Activated naive CD8-positive, alpha-beta T cell treated with anti-CD3 and anti-CD28 coated beads, Interleukin-2, amount 10 ng/mL, durations not matched to agents 7 days and 5 days (primary cell): ENCODE measurements at places on chromosomes 1 and 21. TPM values are rescaled to one million over a fixed set of nuclear protein-coding genes. Genes with fewer than 3 reads are reported as not detected.

DNA sequence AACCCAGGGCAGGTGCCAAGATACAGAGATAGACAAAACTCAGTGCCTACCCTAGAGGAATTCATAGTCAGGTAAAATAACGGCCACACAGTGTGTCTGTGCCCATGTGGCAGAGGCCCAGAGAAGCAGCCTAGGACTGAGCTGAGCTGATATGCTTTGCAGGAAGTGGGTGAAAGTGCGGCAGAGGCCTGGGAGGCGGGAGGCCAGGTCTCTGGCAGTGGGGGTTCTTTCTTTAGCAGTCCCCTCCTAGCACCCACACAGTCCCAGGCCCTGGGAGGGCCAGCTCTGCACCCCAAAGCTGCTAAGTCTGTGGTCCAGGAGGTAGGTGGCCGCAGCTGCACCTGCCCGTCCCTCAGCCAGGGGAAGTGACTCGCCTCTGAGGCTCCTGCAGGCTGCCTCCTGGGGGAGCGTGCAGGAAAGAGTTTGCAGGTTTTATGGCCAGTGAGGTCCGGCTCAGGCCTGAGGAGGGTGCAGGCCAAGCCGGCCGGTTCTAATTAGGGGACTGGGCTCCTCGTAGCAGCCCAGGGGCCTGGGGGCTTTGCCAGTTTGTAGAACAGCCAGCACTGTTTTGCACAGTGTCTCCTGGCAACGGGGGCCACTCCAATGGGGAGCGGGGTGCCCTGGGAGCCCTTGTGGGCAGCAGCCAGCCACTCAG, 107.9 kb downstream of the SPSB1 start:
- H3K27ac ChIP-seq = no peak overlapping the region
- H3K4me1 ChIP-seq = peaks cover 5% of the 10 kb centered on the region
- no peaks in the 10 kb centered on the region for H3K36me3 ChIP-seq
- no peak overlapping the region for H3K4me3 ChIP-seq

DNA sequence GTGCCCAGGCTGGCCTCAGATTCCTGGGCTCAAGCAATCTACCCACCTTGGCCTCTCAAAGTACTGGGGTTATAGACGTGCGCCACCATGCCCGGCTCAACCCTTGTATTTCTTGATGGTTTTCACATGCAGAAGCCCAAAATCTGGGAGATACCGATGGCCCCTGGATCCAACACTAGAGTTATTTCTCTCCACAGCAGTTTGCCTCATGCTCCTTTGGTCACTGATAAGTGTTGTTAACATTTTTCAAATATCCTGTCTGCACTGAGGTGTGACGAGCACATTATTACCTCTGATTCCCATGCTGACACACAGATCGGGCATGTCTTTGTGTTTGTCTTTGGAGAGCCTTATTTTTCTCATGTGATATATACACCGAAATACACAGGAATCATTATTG, 107.0 kb downstream of the KIF26B start:
- no peak for DNase-seq
- H3K27me3 ChIP-seq = peaks cover 2% of the 10 kb centered on the region
- H3K36me3 ChIP-seq = no peaks in the 10 kb centered on the region
- H3K4me1 ChIP-seq = no peaks in the 10 kb centered on the region

DNA sequence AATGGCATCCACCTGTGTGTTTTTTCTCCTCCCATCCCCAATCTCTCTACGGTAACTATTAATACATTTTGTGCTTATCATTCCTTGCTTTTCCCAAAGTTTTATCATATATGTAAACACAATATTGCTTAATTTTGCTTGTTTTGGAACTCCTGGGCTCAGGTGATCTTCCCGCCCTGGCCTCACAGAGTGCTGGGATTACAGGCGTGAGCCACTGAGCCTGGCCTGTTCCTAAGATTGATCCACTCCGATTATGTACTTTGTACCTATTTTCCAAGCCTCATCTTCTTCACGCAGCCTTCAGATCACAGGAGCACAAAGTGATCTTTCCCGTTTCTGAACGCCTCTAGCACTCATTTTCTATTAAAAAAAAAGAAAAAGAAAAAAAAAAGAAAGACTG, 45.2 kb downstream of the MEF2D start:
- DNase-seq = no peak
- no peaks in the 10 kb centered on the region for H3K36me3 ChIP-seq
- H3K27me3 ChIP-seq = peaks cover 10% of the 10 kb centered on the region
- no peak overlapping the region for H3K27ac ChIP-seq

DNA sequence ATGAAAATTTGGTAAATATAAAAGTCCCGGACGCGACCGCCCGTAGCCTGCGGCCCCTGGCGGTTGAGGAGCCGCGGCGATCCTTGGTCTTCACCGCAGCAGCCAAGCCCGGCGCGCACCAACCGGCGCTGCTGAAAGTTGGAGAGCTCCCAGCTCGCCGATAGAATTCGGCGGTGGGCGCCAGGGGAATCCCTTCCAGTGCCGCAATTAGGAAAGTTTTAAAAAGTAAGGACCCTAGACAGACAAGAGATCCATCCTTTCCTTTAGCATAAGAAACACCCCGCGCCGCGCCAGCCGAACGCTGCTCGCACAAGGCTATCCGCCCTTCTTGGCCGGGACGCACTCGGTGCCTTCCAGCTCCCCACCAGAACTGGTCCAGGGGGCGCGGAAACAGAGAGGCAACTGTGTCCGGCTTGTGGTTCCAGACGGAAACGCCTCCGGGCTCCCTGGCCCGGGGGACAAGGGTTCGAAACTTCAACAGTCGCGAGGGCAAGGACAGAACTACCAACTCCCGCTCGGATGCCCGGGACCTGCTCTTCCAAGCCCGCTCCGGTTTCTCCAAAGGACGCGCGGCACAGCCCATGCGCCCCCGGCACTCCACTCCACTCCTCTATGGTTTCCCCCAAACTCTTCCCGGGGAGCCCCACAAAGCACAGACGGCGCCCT, 1.7 kb downstream of the FAM78B start:
- peak; percentile 37 for DNase-seq
- peaks cover 54% of the 10 kb centered on the region for H3K27me3 ChIP-seq
- H3K27ac ChIP-seq = no peak overlapping the region
- H3K4me3 ChIP-seq = peak overlapping the region; percentile 80
- no peaks in the 10 kb centered on the region for H3K36me3 ChIP-seq
- H3K4me1 ChIP-seq = peaks cover 14% of the 10 kb centered on the region

DNA sequence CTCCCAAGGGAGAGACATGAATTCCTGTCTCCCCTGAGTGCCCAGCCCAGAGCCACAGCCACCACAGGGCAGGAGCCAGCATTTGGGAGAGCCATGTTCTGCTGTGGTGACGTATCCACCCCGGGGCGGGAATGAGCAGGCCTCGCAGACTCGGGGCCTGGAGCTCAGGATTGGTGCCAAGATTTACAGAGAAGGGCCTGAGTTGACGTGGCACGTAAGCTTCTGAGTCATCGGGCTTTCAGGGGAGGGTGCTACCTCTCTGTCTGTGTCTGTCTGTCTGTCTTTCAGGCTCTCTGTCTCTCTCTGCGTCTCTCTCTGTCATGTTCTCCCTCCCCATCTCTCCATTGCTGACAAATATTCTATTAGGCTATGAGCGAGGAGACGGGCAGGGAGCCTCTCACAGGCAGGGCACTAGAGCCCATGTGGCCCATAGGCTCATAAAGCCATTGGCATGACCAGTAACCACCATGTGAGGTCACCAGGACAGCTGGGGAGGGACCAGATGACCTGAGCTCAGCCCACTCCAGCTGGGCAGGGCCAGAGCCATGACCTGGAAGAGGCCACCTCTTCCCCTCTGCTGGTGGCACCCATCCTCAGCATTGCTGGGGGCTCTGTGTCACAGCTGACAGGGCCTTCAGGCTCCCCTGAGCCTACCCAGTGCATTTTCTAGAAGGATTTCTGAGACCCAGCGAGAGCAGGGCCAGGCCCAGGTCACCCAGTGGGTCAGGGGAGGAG, 300.0 kb upstream of the VAMP3 start:
- no peak overlapping the region for H3K4me3 ChIP-seq
- DNase-seq = no peak
- no peaks in the 10 kb centered on the region for H3K36me3 ChIP-seq

GRCh38 chr1:90717665-90718410, 736 bp upstream of the BARHL2 start:
- H3K36me3 ChIP-seq = peaks cover 9% of the 10 kb centered on the region
- H3K27me3 ChIP-seq = peaks cover 94% of the 10 kb centered on the region
- H3K4me1 ChIP-seq = peaks cover 22% of the 10 kb centered on the region
- H3K4me3 ChIP-seq = peak overlapping the region; percentile 64

- peaks cover 6% of the 10 kb centered on the region for H3K4me1 ChIP-seq
- no peak overlapping the region for H3K4me3 ChIP-seq
- H3K27ac ChIP-seq = no peak overlapping the region
- no peak for DNase-seq
- H3K36me3 ChIP-seq = peaks cover 14% of the 10 kb centered on the region
- no peaks in the 10 kb centered on the region for H3K27me3 ChIP-seq
These were observed 128.3 kb downstream of the NRDC start for GRCh38 chr1:51750218-51750617.

- no peaks in the 10 kb centered on the region for H3K4me1 ChIP-seq
- no peak overlapping the region for H3K27ac ChIP-seq
- no peak for DNase-seq
- H3K4me3 ChIP-seq = no peak overlapping the region
- no peaks in the 10 kb centered on the region for H3K36me3 ChIP-seq
These were observed 378.0 kb upstream of the VAMP3 start for GRCh38 chr1:7393136-7393535.

DNA sequence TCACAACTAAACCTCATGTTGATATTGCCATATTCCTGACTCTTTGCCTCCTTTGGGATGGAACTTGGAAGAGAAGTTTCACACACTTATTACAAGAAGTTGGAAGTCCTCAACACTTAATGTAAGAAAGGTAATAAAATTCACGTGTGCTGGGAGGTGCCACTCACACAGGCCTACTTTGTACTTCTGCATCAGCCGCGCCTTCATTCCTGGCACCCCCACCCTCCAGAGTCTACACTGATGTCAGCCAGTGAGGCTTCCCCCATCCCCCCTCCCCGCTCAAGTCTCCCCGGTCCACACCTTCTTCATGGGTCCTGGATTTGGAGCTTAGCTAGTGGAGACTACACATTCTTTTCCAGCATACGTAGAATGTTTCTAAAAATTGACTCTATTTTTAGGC, 24.8 kb upstream of the SLC45A1 start:
- H3K36me3 ChIP-seq = no peaks in the 10 kb centered on the region
- H3K27me3 ChIP-seq = peaks cover 2% of the 10 kb centered on the region
- DNase-seq = no peak
- H3K4me3 ChIP-seq = no peak overlapping the region
- H3K4me1 ChIP-seq = no peaks in the 10 kb centered on the region

DNA sequence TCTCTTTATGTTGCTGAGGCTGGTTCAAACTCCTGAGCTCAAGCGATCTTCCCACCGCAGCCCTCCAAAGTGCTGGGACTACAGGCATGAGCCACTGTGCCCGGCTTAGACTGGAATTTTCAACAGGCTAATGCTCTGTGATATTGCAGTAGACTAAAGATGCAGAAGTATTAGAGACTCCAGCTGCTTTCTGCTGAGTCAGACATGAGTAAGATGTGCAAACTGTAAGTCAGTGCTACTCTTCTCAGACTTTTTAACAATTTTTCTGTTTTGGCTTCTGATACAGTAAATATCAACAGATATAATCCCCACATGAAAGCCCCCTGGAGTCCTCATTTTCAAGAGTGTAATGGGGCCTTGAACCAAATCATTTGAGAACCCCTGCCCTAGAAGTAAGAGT, 29.3 kb upstream of the NLRP3 start:
- no peak overlapping the region for H3K27ac ChIP-seq
- no peak overlapping the region for H3K4me3 ChIP-seq
- peaks cover 3% of the 10 kb centered on the region for H3K27me3 ChIP-seq

DNA sequence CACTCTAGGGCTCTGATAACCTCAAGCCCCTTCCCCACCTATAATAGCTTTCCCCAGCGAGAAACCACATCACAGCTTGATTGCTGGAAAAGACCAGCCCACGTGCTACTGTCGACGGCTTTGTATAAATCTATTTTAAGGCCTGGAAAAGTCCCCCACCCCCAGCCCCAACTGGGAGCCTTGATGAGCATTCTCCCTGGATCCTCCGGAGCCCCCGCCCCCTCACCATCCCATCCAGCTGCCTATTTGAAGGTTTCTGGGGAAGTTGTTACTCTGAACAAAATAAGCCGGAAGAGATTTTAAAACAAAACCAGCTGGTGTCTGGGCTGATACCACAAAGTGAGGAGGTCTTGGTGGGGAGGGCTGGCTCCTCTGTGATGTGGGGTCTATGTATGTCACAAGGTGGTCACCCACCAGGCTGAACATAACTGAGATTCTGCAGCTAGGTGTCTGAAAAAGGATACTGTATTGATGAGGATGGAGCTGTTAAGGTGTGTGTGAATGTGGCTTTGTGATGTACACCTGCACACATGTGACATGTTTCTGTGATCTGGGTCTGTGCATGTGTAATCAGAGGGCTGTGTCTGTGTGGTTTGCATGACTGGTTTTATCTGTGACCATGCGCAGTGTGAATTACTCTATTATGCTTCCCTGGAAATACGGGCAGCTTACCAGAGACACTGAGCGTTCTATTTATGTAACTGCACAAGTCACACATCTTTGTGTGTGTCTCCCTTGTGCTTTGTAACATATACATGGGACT, 25.0 kb downstream of the RIMS3 start:
- peaks cover 11% of the 10 kb centered on the region for H3K27me3 ChIP-seq
- peaks cover 5% of the 10 kb centered on the region for H3K36me3 ChIP-seq
- H3K27ac ChIP-seq = peak overlapping the region; percentile 24
- no peak for DNase-seq

DNA sequence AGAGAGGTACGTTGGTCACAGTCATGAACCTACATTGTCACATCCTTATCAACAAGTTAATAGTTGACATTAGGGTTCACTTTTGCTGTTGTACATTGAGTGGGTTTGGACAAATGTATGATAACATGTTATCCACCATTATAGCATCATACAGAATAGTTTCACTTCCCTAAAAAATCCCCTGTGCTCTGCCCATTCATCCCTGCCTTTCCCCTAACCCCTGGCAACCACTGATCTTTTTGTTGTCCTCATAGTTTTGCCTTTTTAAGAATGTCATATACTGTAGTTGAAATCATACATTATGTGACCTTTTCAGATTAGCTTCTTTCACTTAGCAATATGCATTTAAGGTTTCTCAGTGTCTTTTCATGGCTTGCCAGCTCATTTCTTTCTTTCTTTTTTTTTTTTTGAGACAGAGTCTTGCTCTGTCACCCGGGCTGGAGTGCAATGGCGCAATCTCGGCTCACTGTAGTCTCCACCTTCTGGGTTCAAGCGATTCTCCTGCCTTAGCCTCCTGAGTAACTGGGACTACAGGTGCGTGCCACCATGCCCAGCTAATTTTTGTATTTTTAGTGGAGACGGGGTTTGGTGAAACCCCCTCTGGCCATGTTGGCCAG, 50.6 kb downstream of the UCK2 start:
- H3K27ac ChIP-seq = no peak overlapping the region
- peaks cover 29% of the 10 kb centered on the region for H3K36me3 ChIP-seq
- H3K4me1 ChIP-seq = peaks cover 36% of the 10 kb centered on the region

ZBTB8B gene
- total RNA-seq = not detected

OR14K1 gene
- total RNA-seq = not detected

KCNK1 gene
- not detected for total RNA-seq

MNDA gene
- total RNA-seq = 0.47 TPM

SPOCD1 gene
- 0.34 TPM for total RNA-seq
